KG1 (cell line): ENCODE measurements at places on chromosomes 7 and 10.

GRCh38 chr7:128309976-128310375 is 33.7 kb downstream of the RBM28 start:
- no peak for DNase-seq

DNA sequence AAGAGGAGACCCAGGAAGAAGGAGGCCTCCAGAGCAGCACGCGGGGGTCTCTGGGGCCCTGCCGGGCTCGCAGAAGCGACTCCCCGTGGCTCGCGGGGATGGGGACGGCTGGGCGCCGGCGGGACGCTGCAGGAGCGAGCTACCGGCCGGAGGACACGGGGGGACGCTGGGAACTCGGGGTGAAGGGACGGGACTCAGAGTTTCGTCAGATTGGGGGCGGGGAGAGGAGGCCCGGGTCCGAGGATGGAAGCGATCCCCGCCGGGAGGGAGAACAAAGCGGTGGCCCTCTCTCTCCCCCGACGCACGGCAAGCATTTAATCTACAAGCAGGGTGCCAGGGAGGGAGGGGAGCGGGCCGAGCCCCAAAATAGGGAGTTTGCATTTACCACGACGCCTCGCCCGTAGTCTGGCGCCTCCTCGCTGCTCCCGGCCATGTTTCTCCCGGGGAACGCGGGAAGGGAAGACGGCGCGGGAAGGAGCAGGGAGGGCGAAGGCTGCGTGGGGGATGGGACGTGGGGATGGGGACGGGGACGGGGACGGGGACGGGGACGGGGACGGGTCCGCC is at the start of gene PRTFDC1:
Gene PRTFDC1, minus strand, starts transcription at position 464 of the 564 bp plus-strand sequence. Its CDS starts 31 bp downstream, at position 433.
- DNase-seq: no peak

GRCh38 chr10:8035641-8036470 is 18.6 kb upstream of the GATA3 start:
- DNase-seq: no peak

DNA sequence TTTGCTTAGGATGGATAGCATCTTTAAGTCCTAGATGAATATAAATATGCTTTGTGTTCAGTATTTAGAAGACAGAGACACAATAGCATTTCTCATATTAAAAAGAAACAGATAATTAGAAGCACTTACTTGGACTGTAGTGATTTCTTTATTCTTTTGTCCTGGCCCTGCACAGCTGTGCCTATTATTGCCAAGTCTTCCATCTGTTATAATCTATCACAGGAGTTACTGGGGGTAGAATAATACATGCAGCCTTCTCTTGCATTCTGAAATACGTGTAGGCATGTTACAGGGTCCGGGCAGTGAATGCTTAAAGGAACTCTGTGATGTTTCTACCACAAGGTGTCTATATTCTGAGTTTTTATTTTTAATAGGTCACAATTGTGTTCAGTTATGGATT is 461.5 kb upstream of the COBL start:
- no peak for DNase-seq

- no peak for DNase-seq
Measured at GRCh38 chr10:111479966-111480365, 403.1 kb downstream of the ADRA2A start.

DNA sequence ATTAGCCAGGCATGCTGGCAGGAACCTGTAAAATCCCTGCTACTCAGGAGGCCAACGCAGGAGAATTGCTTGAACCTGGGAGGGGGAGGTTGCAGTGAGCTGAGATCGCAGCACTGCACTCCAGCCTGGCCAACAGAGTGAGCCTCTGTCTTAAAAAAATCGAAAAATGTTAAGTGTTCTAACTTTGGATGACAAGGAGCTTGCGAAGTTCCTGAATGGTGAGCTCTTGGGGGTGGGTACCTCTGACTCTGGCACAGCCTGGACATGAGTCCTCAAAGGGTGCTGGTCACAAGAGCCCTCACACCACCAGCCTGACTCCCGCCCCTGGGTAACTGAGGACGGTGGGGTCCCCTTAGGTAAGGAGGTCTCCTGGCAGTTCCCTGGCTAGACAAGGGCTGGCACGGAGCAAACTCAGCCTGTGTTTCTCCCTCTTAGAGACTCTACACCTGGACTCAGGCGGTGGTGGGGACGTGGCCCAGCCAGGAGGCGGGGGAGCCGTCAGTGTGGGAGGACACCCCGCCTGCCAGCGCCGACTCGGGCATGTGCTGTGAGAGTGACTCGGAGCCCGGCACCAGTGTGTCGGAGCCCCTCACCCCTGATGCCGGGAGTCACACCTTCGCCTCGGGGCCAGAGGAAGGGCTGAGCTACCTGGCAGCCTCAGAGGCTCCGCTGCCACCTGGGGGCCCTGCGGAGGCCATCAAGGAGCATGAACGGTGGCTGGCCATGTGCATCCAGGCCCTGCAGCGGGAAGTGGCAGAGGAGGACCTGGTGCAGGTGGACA is 24.1 kb downstream of the AMZ1 start:
- DNase-seq: no peak

DNA sequence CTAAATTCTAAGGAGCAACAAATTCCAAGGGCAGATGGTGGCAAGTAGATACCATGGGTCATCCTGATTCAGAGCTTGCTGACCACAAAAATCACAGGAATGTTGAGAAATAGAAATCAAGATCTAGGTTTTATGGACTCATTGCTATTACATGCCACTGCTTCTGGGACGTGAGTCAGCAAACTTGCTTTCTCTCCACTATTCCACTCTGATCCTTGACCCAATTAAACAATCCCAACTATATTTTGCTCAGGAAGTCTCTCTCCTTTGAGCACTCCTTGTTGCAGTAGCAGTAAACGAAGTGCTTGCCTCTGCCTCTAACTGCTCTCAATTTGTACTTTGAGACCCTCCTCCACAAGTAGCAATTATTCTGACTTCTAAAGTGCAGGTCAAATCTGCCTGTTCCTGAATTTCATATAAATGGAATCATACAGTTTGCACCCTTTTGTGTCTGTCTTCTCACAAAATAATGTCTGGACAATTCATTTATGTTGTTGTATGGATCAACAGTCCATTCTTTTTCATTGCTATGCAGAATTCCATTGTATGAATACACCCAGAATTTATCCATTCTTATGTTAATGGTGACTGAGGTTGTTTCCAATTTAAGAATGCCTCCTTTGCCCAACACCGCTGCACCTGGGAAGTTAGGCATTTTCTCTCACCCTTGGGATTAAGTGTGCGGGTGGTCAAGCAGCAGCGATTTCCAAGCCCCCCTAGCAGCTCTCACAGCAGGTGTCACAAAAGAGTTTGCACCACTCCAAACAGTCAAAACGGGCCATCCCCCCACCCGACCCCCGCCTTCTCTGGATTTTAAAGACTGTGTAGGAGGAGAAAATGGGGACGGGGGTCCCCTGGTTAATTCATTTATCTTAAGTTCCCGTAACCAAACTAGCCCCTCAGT is 35.9 kb downstream of the ACSM6 start:
- no peak for DNase-seq

DNA sequence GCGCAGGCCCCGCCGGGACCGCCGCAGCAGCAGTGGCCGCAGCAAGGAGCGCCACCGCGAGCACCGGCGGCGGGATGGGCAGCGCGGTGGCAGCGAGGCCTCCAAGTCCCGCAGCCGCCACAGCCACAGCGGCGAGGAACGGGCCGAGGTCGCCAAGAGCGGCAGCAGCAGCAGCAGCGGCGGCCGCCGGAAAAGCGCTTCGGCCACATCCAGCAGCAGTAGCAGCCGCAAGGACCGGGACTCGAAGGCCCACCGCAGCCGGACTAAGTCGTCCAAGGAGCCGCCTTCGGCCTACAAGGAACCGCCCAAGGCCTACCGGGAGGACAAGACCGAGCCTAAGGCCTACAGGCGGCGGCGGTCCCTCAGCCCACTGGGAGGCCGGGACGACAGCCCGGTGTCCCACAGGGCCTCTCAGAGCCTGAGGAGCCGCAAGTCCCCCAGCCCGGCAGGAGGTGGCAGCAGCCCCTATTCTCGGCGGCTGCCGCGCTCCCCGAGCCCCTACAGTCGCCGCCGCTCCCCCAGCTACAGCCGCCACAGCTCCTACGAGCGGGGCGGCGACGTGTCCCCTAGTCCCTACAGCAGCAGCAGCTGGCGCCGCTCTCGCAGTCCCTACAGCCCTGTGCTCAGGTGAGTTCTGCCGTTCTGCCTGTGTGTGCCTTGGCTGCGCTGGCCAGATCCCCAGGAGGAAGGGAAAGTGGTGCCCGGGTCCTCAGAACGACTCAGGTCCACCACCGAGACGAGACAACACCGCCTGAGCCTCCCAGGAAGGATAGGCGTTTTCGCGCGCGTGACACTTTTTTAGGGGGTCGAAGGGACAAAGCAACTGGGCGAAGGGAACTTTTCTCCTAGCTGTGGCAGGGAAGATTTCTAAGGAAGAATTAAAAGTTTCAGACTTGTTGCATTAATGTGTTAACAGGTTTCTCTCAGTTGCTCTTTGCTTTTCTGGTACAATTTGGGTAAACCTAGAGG is 1.5 kb downstream of the CDK13 start:
- peak; percentile 69 for DNase-seq

DNA sequence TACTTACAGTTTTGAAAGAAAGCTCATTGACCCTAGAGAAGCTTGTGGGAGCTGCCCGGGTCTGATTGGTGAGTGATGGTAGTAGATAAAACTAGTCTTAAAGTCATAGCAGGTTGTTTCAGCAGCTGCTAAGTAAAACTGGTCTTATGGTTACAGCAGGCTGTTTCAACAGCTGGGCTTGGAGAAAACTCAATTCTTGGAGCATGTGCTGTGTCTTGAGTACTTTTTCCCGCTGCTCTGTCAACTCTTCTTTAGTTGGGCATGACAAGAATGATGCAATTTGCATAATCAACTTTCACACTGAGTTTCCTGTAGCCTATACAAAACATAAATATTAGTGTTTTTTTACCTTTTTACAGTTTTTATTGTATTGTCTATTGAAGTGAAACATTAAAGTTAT is 707.9 kb downstream of the AUTS2 start:
- no peak for DNase-seq

- no peak for DNase-seq
Measured at GRCh38 chr7:84232646-84233045, 38.1 kb upstream of the SEMA3A start.

- no peak for DNase-seq
Measured at GRCh38 chr10:117819304-117819703, 227.4 kb downstream of the RAB11FIP2 start.

- DNase-seq: no peak
Measured at GRCh38 chr10:12993595-12993994, 7.9 kb downstream of the CCDC3 start.

- DNase-seq: no peak
Measured at GRCh38 chr10:118369641-118370205, 27.6 kb upstream of the FAM204A start.

DNA sequence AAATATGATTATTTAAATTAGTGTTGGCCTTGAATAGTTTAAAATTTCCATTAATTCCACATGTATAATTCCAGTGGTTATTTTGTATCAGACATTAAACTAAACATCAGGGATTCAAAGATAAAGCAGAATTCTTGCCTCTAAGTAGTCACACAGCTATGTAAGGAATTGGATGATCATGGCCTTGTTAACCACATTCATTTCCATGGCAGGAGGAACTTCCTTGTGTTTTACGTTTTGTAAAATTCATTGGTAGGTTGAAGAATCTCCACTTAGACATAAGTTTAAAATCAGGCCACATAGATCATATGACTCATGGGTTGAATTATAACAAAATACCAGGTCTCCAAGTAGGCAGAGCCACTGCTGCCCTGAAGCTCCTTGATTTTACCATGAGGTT is 289.7 kb downstream of the PLXDC2 start:
- no peak for DNase-seq

- DNase-seq: no peak
Measured at GRCh38 chr10:74963549-74963948, 137.1 kb downstream of the KAT6B start.

DNA sequence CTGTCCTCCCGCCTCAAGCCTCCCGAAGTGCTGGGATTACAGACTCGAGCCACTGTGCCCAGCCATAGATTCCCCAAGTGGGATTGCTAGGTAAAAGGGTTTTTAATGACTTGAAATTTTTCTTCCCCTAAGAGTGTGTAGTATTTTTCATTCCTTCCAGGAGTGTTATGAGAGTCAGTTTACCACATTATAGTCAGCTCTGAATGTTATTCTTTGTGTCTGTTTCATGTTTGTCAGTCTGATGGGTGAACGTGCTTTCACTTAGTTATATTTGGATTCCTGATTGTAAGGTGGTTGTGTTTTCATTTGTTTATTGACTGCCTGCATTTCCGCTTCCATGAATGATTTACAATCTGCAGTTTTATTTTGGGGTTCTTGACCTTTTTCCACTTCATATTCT is 6.3 kb downstream of the ZNF212 start:
- DNase-seq: no peak

DNA sequence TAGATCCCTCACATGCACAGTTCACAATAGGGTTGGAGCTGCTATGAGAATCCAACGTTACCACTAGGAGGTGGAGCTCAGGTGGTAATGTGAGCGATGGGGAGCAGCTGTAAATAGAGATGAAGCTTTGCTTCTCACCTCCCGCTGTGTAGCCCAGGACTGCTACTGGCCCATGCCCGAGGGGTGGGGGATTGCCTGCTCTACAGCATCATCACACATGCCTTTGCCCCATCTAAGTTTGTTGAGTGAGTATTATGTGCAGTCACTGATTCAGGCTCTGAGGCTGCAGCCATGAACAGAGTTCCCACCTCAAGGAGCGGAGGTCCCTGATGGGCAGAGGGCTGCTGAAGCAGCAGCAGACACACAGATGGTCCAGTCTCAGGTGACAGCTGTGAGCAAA is 94.1 kb downstream of the CHST15 start:
- DNase-seq: no peak

- no peak for DNase-seq
Measured at GRCh38 chr7:55149001-55149400, 130.2 kb downstream of the EGFR start.

GRCh38 chr10:63323701-63324494 is 141.9 kb downstream of the JMJD1C start:
- no peak for DNase-seq

DNA sequence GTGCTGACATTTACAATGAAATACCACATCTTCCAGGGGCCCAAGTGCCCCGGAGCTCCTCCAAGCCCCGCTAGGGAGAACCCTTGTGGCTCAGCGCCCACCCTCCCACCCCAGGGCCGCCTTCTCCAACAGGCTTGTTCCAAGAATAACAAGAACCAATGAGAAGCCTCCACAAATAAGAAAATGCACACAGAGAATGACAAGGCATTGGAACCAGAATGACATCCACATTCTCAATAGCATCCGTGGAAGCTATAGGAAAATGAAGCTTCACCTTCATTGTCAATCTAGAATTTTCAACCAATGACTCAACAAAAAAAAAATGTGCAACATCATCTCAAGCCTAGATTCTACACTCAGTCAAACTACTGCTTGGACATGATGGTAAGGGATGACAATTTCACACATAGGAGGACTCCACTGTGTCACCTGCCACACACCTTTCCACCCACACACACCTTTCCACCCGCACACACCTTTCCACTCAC is 50.4 kb upstream of the PPP2R2D start:
- DNase-seq: no peak

DNA sequence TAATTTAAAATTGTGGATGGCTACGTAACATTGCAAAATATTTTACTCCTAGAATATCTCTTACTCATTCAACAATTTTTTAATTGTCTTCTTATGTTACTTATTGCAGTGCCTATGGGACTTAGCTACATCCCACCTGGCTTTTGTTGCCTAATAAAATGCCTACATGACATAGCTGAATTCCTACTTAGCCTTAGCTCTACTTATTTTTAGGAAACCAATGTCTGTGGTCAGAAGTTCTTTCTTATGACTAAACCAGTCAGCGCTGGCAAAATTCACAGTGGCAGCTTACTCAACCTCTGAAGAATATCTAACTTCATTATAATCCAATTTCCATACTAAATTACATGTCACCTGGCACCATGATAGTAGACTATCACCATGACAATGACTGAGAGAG is 1612.4 kb upstream of the LRRTM3 start:
- DNase-seq: no peak
